Left ventricle myocardium superior (tissue), 1 donor: ENCODE measurements at places on chromosomes 12 and 14. TPM values are rescaled to one million over a fixed set of nuclear protein-coding genes. Genes with fewer than 3 reads are reported as not detected.

The KSR2 gene
- not detected for total RNA-seq

The CHGA gene
- total RNA-seq, result not detected

The SETD1B gene
- total RNA-seq, result 9.0 TPM

The MYO1H gene
- 0.52 TPM for total RNA-seq

The STON2 gene
- 9.3 TPM for total RNA-seq

The CCDC38 gene
- total RNA-seq, result 0.15 TPM

The GPR162 gene
- total RNA-seq, result 5.3 TPM

The TAS2R30 gene
- 0.72 TPM for total RNA-seq

The DLGAP5 gene
- 0.35 TPM for total RNA-seq

The IGFBP6 gene
- total RNA-seq, result 45.5 TPM

The VEZT gene
- total RNA-seq, result 59.0 TPM

The HNF1A gene
- not detected for total RNA-seq

The PRKCH gene
- 15.9 TPM for total RNA-seq

The CCDC88C gene
- total RNA-seq, result 3.2 TPM

The CLEC7A gene
- 2.8 TPM for total RNA-seq

The SLCO1A2 gene
- not detected for total RNA-seq

The KRT8 gene
- 100 TPM for total RNA-seq

The ARHGEF25 gene
- total RNA-seq, result 11.9 TPM

The CRACR2A gene
- 2.5 TPM for total RNA-seq

The WIF1 gene
- total RNA-seq, result not detected

The BEGAIN gene
- 0.79 TPM for total RNA-seq

The RBP5 gene
- total RNA-seq, result 0.89 TPM

The E2F7 gene
- total RNA-seq, result 0.07 TPM

The LTB4R2 gene
- total RNA-seq, result 1.5 TPM

The GPX2 gene
- not detected for total RNA-seq

The SPATS2 gene
- total RNA-seq, result 5.7 TPM

The PPFIA2 gene
- total RNA-seq, result 0.37 TPM

The GPHN gene
- total RNA-seq, result 25.0 TPM

The OR4K5 gene
- total RNA-seq, result not detected

The AQP6 gene
- total RNA-seq, result not detected

The KIF26A gene
- total RNA-seq, result 6.0 TPM

The CS gene
- 865 TPM for total RNA-seq

The GALNT9 gene
- total RNA-seq, result 1.6 TPM

The RERGL gene
- total RNA-seq, result 0.94 TPM

The IL23A gene
- not detected for total RNA-seq

The ADAMTS20 gene
- not detected for total RNA-seq

The TCP11L2 gene
- total RNA-seq, result 104 TPM

The ACOT4 gene
- 0.84 TPM for total RNA-seq

The IFI27 gene
- 151 TPM for total RNA-seq

The IFT81 gene
- total RNA-seq, result 9.4 TPM

The TESPA1 gene
- 0.55 TPM for total RNA-seq

The OR4K13 gene
- not detected for total RNA-seq

The HOXC5 gene
- total RNA-seq, result not detected

The HOXC6 gene
- 0.15 TPM for total RNA-seq
